ENCODE measurements at places on chromosomes 1 and 21.

DNA sequence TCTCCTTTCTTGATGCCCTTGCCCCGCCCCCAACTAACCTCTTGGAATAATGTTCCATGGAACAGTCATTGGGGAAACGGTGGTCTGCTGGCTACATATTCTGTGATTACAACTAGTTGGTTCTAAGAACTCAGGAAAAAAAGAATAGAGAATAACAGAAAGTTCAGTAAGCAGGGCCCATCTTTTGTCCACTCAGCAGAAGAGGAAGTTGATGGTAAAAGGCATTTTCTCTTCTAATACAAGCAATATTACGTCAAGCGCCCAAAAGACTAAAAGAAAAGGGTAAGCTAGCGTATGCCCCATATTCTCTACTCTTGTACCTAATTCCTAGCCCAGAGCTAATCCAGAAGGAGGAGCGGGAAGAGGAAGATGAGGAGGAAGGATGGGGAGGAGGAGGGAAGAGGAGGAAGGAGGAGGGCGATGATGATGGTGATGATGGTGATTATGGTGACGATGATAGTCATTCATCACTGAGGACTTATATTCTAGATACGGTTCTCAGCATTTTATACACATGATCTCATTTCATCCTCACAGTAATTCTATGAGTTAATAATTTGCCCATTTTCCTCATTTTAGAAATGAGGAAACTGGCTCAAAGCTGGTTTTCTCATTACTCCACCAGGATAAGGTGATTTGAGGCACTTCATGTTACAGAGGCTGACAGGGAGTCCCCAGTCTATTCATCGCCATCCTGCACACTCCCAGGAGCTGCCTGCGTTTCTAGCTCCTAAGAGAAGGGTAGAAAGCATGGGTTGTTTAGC, 76.6 kb upstream of the EFHD2 start:
- DNase-seq: no peak

DNA sequence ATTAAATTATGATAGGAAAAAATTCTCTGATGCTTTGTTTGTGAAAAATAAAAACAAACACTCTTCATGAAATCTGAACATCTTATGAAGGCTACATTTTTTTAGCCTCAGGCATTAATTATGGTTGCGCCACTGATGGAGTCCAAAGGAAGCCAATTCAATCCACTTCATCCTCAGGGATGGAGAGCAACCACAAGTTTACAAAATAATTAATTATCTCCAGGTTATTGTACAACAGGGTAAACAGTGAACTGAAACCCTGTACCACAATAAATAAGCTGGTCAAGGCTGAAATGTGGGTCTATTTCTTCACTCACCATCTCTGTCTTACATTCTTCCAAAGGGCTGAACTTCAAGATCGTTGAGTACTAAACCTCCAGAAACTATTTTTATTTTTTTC, 49.2 kb downstream of the MRPL39 start:
- no peak for DNase-seq

GRCh38 chr1:175536369-175536768, 207.0 kb downstream of the TNR start:
- no peak for DNase-seq

- peak; percentile 20 for DNase-seq
These were observed 7.6 kb downstream of the CD101 start for GRCh38 chr1:117009132-117009531.

- no peak for DNase-seq
These were observed 38.3 kb downstream of the RHBG start for GRCh38 chr1:156407344-156407743.

DNA sequence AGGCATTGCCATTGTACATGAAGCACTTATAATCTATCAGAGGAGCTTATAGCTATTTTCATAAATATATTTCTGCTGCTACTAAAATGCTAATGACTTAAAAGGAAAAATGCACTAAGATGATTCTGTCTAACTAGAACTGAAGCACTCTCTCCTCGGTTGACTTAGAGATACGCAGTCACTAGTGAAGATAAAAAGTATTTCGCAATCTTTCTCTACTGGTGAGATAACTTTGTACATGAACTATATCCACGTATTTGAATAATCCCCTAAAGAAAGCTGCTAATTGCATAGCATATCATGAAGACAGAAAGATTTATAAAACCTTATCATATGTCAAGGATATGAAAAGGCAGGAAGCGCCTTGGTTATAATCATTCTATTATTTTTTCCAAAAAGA, 658.1 kb upstream of the PRMT6 start:
- no peak for DNase-seq

DNA sequence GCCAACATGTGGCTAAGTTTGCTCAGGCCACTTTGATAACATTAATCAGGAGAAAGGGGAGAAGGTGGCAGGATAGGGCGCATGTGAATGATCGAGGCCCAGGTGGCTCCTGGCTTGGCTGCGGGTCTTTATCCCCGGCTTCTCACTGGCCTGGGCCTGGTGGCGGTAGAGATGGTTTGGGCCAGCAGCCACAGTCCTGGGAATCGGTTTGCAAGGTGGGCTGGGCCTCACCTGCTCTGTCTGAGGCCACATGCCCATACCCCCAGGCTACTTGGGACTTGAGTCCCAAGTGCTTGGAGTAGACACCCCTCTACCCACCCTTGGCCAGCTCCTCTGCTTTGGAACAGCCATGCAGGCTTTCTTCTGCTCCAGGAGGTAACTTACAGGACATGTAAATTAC, 49.7 kb upstream of the DISP3 start:
- no peak for DNase-seq

GRCh38 chr1:40075266-40075665, 21.8 kb downstream of the PPT1 start:
- no peak for DNase-seq

DNA sequence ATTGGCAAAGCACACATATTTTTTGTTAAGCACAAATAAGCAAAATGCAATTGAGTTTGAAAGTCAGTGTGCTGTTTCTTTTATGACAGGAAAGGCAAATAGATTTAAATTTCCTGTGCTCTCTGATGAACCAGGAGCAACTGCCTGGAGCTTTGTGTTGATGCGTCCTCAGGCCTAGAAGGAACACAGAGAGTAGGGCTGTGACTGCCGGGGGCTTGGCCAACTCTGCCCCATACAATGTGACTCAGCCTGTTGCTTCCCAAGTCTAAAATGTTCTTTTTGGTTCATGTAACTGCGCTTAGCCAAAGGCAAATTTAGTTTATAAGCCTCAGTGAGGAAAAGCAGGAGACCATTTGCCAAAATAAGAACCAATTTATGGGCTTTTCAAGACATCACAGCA, 37.5 kb downstream of the TOR1AIP2 start:
- no peak for DNase-seq

- no peak for DNase-seq
These were observed 2.0 kb downstream of the KRTAP10-9 start for GRCh38 chr21:44628707-44629391.

- no peak for DNase-seq
These were observed 46.6 kb downstream of the S1PR1 start for GRCh38 chr1:101283443-101283842.

GRCh38 chr1:244375051-244375450, 76.7 kb downstream of the ADSS2 start:
- no peak for DNase-seq

GRCh38 chr1:1024771-1025699, 5.1 kb downstream of the AGRN start:
- no peak for DNase-seq

DNA sequence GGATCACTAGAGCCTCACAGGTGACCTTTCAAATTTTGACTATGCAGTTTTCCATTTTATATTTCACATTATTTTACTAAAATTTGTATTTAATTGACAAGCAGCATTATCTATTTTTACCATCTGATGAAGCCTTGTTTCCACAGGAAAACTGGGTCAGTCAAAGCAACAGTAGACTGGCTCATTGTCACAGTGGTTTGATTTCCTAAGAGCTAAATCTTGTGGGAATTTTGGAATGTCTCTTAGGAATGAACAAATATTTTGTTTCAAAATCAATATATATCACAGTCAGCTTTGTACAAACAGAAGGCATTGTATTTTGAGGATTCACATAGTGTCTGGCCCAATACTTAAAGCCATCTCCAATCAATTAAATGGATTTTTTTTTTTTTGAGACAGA, 152.6 kb upstream of the RNPC3 start:
- DNase-seq: no peak

- no peak for DNase-seq
These were observed 28.7 kb downstream of the NSL1 start for GRCh38 chr1:212762839-212763238.

DNA sequence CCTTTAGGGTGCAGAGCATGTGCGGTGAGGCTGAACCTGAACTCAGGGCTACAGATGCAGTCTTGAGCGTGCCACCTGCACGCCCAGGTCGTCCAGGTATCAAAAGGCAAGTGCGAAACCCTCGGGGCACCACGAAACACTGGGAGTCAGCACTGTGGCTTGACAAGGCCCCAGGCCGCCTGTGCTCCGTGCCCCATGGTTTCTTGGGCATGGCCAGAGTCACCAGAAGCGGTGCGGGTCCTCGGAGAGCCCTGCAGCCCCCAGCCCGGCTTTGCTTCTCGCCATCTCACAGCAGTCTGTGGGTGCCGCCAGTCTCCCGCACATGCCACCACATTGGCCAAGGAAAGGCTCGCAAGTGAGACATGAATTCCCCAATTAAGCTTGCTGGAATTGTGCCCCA, 117.3 kb downstream of the PGBD5 start:
- DNase-seq: no peak

DNA sequence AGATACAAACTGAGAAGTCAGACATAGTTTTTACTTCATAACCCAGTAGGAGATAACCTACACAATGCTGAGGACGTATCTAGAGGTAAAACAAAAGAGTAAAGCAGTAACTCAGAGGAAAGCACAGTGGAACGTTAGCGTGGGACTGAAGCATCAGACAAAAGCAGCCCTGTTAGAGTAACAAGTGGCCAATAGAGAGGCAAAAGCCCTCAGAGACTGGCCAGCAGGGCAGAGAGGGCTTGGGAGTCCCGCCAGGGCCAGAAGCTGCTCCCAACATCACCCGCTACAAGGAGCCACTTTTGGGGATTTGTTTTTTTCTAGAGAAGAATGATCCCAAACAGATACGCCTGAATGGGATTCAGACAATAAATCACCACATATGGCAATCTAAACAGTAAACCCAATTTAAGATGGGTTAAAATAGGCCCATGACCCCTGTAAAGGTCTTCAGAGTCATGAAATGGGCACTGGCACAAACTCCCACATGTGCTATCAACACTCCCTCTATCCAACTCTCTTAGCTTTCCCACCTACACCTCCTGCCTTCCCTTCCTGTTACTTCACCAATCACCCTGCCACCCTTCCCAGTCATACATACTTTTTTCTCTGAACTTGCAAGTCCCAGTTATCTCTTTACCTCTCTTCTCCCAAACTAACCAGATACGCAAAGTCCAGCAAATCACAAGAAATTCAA, 17.2 kb downstream of the TADA1 start:
- no peak for DNase-seq

DNA sequence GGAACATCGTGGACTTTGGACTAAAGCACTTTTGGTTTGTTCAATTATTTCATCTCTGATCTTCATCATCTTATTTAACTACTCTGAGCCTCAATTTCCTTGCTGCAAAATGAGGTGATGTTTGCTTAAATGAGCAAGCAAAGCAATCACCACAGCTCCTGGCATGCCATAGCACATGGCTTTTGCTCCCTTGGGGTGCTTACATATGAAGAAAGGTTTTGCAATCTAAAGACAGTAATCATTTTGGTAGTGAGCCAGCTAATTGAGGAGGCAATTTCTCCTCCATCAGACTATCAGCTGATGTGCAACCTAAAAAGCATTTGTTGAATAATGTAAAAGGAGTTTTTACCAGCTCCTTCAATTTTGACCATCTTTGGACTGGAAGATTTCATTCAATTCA, 68.8 kb upstream of the KCNJ15 start:
- no peak for DNase-seq

- DNase-seq: no peak
These were observed 61.9 kb downstream of the EPB41 start for GRCh38 chr1:28976248-28976647.

DNA sequence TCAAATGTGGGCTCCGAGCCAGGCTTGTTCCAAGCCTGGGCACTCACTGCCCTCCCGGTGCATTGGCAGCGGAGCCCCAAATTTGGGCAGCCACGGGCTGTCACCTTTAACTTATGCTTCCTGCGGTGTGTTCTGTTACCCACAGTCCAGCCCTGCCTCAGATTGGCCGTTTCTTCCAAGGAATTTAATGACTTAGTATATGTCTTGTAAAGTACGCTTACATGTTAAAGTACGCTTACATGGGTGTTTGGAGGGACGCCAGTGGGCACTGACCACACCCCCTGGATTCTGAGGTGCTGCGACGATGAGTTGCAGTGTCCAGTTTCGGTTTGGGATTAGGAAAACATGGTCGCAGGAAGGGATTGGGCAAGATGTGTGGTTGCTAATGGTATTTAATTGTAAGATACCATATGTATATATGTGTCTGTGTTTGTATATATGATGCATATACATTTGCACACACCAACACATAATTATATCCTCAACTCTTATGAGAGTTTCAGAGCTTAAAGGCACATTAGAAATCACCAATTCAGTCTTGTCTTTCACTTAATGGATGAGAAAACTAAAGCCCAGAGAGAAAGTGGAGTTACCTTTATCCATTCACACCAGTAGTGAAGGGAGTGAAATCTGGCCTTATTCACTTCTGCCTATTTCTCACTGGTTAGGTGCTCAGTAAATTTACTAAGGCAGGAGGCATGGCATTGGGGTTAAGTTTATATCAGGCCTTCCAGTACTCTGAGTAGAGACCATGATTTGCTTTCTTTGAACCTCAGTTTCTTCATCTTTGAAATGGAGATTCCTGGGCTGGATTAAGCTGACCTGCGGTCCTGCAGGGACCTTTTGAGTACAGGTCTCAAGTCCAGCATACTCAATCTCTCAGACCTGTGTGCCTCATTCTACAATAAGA, 1.0 kb downstream of the SMYD2 start:
- DNase-seq: peak; percentile 24

DNA sequence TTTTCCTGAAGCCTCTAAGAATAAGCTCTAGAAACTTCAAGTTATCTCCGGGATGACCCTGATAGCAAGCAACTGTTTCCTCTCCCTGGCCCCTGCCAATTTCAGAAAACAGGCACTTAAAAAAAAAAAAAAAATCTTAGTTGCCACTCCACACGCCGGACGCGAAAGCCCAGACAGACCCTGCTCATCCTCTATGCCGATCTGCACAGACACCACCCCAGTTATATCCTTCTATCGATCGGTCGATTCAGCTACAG, 1.7 kb downstream of the ANP32E start:
- DNase-seq: no peak

Data from MM.1S (cell line).